ENCODE measurements at places on chromosomes 5 and 9.
A peak's percentile ranks its signal among the peaks of the same experiment; 100 is the strongest.

GRCh38 chr5:97629276-97629675, 446.2 kb upstream of the RIOK2 start:
- DNase-seq = peak; percentile 19

DNA sequence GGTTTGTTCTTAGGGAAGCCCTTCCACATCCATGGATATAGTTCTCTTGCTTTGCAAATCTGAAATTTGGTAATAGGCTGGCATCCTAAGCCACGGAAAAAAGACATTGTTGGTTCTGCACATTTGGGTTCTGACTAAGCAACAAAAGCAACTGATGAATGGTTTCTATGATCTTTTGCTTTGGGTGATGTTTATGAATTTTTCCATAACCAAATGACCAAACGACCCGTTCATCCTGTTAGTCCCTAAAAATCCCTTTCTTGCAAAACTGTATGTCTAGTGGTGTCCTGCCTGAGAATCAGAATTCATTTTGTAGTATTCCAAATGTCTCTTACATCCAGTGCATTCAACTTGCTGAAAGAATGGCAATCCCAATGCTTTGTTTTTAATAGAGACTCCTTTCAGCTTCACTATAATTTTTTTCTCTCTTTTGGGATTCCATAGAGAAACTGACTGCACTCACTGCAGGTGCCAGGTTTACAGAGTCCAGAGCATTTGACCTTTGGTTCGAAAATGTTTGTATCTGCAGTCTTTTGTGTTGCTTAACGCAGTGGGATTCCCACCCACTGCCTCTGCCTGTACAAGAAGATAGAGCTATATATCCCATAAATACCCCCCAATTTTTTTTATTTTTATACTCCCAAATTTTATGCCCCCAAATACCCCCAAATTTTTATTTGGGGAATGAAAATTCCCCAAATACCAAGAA, 4.7 kb downstream of the SPTAN1 start:
- DNase-seq = no peak

GRCh38 chr5:87137283-87137682, 130.4 kb upstream of the RASA1 start:
- DNase-seq = peak; percentile 16

DNA sequence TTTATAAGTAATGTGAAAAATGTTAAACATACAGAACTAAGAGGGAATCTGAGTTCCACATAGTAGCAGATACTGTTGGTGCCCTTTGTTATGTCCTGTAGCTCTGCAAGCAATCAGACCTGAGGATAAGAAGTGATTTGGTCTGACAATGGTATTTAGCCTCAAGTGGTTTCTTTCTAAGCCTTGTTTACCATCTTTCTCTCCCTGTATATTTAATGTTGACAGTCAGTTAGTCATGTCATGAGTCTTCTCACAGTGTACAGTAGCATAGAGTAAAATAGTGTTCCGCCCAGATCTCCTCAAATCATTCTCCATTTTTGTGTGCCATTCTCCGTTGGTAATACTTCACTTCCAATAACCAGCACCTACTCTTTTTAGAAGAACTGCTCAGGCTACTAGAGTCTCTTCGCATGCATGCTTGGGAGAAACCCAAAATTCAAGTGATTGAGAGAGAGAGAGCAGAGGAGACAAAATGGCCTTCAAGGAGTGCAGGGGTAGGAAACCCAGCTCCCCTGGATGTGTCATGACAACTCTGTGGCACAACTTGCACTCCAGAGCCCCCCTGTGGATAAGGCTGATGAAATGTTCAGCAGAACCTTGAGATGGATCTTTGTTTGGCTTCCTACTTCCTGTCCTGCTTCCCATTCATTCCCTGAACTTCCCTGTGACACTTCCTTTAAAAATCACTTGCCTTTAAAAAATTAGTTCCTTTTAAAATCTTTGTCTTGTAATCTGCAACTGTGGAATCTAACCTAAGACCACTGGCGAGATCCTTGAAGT, 129.2 kb upstream of the FST start:
- DNase-seq = no peak

- DNase-seq = no peak
These were observed 14.4 kb upstream of the HRCT1 start for GRCh38 chr9:35891646-35892045.

GRCh38 chr5:31741496-31741895, 102.6 kb downstream of the PDZD2 start:
- no peak for DNase-seq

DNA sequence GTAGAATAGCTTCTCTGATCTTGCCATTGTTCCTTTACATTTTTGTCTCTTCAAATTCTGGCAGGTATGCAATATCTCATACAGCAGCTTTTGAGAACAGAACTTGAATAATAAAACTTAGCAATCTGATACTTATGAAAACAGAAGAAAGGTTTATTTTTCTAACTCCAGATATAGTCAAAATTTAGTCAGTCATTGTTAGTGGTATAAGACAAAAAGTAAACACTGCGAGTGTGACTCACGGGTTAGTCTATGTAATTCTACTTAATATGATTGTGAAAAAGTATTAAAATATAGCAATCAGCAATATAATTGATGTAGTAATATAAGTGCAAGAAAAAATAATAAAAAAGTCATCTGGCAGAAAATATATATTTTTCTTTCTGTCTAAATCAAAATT, 910.4 kb downstream of the DNAH5 start:
- no peak for DNase-seq

DNA sequence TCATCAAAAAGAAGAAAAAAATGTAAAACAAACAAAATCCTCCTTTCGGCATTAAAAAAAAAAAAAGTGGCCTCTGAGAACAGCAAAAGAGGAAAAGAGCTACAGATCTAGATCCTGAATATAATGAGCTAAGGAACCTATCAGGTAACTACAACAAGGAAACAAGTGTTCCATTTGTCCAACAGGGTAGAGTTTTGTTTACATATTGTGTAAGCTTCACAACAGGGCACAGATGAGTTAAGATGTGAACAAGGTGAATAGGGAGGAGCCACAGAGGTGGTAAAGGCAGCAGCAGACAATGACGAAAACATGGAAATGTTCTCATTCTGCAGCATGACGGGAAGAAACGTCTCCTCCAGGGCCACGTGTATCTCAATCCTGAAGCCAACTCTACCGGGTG, 14.4 kb downstream of the ELP1 start:
- DNase-seq = no peak

DNA sequence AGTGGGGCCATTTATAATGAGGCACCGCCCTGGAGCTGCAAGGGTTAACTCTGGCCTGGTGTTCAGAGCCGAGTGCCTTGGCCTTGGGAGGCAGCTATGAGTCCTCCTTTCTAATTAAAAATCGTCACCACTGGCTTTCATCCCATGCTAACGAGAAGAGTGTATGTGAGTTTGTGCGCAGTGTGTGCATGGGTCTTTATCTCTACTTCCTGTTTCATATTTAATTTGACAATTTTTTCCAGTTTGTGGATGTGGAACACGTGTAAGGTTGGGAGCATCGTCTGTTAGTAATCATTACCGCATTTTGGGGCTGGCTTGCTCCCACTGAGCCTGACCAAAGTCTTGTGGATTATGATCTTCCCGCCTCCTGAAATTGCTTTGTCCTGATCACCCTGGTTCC, 76.4 kb downstream of the NDFIP1 start:
- no peak for DNase-seq

- DNase-seq = no peak
These were observed 66.0 kb upstream of the GNA14 start for GRCh38 chr9:77714077-77714549.

GRCh38 chr9:136535070-136535469, 10.8 kb downstream of the NOTCH1 start:
- DNase-seq = no peak

GRCh38 chr5:74945561-74946165, 79.5 kb upstream of the FAM169A start:
- DNase-seq = no peak

DNA sequence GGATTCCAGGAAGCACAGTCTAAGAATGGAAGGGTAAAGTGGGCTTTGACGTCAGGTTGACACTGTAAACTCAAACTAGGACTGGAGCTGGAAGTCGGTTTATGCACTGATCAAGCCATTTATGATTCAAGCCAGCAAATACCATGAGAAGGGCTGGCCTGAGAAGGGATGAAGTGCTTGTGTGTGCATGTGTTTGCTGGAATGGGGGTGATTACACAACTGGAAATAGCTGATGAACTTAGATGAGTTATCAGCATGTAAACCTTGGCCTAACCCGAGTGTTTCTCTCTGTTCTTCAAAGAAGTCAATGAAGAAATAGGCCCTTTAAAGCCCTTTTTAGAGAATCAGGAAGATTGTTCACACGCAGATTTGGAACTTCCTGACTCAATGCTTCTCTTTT, 287.6 kb downstream of the RFX3 start:
- no peak for DNase-seq

DNA sequence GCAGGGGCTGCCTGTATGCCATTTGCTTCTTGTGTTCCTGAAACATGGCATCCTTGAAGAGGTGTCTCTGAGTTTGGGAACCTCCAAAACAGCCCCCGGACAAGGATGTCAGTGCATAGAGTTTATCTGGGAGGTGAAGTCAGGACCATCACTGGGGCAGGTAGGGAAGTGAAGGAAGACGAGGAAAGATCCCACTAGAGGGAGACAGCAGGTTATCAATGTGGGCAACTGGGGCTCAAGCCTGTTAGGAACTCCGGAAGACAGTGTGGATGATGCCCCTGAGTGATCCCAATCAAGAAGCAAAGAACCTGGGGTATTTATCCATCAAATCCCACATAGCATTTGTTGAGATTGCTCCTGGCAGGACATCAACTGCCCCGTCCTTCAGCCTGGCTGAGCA, 233.1 kb downstream of the AGTPBP1 start:
- no peak for DNase-seq

DNA sequence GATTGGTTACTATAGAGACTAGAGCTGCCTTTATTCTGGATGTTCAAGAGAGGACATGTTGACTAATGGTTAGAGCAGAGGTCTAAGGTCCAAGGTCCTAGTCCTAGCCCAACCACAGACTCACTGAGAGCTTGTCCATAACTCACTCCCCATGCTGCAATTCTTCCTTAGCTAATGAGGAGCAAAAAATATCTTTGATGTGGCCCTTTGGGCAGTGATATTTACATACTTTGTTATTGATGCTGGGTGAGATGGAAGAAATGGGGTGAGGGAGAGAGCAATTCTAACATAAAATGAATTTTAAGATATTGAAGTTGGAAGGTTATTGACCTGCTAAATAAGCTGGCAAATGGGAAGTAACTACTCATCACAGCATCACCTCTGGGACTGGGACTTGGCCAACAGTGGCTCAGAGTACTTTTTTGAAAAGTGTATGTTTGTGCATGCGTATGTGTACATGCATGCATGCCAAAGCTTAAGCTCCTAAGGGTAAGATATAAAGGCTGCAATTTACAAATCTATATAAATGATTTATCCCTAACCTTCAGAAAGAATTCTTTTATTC, 58.0 kb upstream of the ANKRD55 start:
- DNase-seq = no peak

DNA sequence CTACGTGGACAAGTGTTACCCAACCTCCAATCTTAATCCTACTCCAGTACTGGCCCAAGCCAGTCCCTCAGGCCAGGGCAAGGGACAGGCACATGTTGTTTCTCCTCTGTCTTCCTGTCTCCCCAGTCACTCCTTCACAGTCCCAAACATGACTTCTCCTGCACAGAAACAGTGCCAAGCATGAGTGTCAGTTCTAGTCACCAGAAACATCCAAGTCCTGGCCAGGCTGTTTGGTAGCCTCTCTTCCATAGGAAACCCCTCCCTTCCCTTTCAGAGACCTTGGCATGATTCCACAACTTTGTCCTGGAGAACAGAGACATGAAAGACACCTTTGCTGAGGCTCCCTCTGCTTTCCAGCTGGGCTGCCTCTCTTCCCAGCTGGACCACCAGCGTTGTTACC, 56.2 kb upstream of the SLC2A8 start:
- no peak for DNase-seq

DNA sequence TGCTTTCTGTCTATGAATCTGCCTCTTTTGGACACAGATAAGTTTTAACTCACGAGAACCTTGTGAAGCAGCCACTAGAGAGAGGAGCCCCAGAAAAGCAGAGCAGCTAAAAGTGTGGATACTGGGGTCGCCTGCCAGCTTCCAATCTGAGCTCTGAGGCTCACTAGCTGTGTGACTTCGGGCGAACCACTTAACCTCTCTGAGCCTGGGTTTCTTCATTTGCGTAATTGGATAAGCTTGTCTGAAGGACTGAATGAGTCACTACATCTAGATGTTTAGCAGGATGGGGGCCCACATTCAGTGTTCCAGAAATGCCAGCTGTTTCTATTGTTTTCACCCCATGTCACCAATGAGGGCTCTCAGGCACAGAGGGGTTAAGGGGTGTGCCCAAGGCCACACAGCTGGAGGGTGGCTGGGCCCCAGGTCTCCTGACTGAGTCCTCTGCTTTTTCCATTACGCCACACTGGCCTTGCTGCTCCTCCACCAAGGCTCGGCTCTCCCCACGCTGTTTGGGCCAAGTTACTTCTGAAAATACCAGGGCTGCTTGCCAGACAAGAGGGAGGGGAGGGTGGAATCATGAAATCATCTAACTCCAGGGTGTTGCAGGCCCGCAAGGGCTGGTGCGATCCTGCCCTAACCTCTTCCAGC, 36.2 kb downstream of the SH3PXD2B start:
- peak; percentile 99 for DNase-seq

- peak; percentile 51 for DNase-seq
These were observed 15.0 kb downstream of the LHX6 start for GRCh38 chr9:122213589-122214413.

DNA sequence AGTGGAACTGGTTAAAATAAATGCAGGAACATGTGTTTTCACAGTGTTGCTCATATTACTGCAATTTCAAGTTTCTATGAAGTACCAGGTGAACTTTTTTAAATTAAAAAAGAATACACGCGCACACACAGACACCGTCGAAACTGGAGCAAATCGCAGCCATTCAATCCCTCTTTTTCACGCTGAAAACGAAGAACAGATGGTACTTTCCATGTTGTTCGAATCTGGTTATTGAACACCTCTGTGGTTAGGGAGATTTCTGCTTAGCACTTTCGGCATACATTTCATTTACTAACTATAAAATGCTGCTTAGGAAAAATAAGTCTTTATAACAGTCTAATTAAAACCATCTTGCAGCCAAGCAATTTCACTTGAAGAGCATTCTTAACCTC, 6.8 kb downstream of the ZNF608 start:
- DNase-seq = no peak

- peak; percentile 93 for DNase-seq
These were observed 50.4 kb upstream of the STXBP1 start for GRCh38 chr9:127561491-127562278.

DNA sequence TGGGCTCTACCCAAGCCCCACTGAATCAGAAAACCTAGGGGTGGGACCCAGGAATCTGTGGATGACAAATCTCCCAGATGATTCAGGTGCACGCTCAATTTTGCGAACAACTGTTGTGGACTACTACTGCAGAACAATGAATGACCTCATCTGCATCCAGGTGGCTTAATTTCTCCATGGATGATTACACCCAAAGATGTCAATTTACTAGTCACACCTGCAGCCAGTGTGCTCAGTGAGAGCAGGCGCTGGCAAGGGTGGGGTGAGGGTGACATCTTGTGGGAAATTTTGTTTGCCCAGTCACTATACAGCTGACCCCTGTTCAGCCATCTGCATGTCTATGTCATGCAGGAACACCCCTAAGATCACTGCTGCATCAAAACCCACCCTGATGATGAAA, 118.2 kb downstream of the ENTREP1 start:
- no peak for DNase-seq
